Kidney capillary endothelial cell (primary cell): ENCODE measurements at places on chromosomes 2 and 18.

GRCh38 chr18:9974279-9974915 is 60.6 kb downstream of the VAPA start:
- DNase-seq = no peak

- DNase-seq = no peak
Observed at GRCh38 chr2:219737270-219737691, 109.9 kb downstream of the SLC4A3 start.

DNA sequence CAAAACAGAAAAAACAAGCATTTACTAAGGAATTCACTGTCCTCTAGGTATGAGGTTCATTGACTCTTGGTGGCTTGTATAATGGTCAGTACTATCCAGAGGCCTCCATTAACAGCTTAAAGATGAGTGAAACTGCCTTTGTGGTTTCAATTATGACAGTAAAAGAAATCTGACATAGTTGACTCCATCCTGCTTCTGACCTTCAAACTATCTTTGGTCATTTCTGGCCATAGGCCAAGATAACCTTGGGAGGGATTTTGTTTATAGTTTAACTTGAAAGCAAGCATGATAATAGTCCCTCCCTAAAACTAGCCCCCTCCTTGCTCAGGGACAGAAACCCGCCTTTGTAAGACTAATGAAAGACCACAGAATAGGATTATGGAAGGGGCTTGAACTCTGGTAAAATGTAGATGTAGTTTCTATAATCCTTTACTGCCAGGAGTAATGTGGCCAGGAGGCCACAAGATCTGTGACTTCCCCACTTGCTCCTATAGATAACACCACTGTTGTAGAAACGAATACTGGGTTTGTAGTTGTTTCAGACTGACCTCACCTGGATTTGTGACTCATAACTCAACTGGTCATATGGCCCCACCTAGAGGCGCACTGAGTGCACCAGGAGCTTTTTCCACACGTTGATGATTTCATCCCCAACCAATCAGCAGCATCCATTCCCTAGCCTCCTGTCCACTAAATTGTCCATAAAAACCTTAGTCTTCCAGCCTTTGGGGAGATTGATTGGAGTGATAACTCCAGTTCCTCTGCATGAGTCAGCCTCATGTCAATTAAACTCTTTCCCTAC is 8.6 kb upstream of the PLEKHM3 start:
- DNase-seq = peak; percentile 16

DNA sequence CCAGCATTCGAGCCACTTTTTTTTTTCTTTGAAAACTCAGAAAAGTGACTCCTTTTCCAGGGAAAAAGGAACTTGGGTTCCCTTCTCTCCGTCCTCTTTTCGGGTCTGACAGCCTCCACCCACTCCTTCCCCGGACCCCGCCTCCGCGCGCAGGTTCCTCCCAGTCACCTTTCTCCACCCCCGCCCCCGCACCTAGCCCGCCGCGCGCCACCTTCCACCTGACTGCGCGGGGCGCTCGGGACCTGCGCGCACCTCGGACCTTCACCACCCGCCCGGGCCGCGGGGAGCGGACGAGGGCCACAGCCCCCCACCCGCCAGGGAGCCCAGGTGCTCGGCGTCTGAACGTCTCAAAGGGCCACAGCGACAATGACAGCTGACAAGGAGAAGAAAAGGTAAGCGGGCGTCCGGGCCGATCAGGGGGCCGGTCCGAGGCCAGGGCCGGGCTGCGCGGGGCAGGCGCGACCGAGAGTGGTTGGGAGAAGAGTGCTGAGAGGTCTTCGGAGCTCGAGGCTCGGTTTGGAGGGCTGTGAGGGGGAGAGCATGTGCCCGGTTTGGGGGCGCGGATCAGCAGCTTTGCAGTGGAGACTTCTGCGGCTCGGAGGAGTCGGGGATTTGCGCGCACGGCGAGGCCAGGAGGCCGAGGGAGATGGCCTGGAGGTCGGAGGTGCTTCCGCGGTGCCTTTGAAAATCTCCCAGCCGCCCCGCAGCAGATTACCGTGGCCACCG is 502 bp downstream of the EPAS1 start:
- DNase-seq = no peak

GRCh38 chr2:218875692-218876246 is 4.9 kb upstream of the WNT10A start:
- no peak for DNase-seq
